ENCODE measurements at places on chromosomes 4 and X. TPM values are rescaled to one million over a fixed set of nuclear protein-coding genes. Genes with fewer than 3 reads are reported as not detected.

- DNase-seq = peak; percentile 32
Measured at GRCh38 chrX:73562458-73562857, 539 bp upstream of the CHIC1 start.

GRCh38 chr4:145868637-145869409, 69.8 kb downstream of the ZNF827 start:
- no peak for DNase-seq

DNA sequence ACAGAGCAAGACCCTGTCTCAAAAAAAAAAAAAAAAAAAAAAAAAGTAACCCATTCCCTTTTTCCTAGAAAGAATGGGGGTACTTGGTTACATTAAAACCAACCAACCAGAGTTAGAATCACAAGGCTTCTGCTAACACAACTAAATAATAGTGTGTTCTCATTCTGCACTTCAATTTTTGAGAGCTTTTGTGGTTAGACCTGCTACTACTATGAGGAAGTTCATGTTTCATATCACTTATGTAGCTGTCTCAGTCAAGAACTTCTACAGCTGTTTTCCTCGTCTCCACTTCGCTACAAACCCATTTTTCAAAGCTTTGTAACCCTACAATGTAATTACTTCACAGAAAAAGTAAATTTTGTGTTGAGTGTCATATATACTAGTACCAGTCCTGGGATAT, 58.3 kb downstream of the PDHA2 start:
- no peak for DNase-seq

DNA sequence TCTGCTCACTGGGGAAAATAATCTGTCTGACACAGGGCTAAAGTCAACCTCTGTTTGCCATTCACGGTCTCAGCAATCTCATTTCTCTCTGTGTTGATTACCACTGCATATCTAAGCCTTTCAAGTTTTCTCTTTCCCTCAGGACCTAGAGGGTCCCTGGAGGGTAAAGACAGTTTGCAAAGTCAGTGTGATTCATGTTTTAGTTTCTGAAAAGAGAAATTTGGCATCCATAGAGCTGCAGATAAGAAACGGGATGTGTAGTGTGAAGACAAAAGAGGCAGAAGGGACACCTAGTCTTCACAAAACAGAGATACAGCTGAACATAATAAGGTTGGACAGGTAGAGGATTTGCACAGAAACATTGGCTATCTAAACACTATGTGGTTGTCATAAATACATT, 34.5 kb upstream of the KDR start:
- DNase-seq = no peak

DNA sequence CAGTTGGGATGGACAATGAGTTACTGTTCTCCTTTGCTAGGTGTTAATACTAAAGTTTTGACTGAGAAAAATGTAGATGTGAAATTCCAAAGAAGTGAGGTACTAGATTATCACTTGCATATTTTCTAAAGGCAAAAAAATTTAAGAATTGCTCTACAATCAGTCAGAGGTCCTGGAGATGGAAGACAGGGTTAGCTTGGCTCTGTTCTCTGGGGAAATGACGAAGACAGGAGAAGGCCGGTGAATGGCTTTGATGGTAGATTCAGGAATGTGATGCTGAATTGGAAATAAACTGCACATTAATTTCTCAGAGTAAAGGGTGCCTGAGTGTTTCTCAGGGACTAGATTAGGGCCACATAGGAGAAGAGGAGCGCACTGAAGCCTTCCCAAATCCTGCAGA, 214.0 kb upstream of the LEF1 start:
- DNase-seq = no peak

GRCh38 chr4:8547108-8547911, 32.9 kb upstream of the GPR78 start:
- peak; percentile 68 for DNase-seq

GRCh38 chrX:129637217-129638109, 17.3 kb downstream of the APLN start:
- peak; percentile 65 for DNase-seq

DNA sequence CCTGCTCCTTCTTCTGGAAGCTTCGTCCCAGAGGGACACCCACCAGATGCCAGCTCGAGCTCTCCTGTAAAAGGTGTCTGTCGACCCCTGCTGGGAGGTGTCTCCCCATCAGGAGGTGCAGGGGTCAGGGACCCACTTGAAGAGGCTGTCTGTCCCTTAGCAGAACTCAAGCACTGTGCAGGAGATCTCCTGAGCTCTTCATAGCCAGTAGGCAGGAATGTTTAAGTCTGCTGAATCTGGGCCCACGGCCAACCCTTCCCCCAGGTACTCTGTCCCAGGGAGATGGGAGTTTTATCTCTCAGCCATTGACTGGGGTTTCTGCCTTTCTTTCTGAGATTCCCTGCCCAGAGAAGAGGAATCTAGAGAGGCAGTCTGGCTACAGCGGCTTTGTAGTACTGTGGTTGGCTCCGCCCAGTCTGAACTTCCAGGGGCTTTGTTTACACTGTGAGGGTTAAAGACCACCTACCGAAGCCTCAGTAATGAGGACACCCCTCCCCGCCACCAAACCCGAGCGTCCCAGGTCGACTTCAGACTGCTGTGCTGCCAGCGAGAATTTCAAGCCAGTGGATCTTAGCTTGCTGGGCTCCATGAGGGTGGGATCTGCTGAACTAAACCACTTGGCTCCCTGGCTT, 1383.0 kb upstream of the TENM3 start:
- DNase-seq = no peak

- no peak for DNase-seq
Measured at GRCh38 chr4:128690011-128690410, 119.5 kb upstream of the JADE1 start.

DNA sequence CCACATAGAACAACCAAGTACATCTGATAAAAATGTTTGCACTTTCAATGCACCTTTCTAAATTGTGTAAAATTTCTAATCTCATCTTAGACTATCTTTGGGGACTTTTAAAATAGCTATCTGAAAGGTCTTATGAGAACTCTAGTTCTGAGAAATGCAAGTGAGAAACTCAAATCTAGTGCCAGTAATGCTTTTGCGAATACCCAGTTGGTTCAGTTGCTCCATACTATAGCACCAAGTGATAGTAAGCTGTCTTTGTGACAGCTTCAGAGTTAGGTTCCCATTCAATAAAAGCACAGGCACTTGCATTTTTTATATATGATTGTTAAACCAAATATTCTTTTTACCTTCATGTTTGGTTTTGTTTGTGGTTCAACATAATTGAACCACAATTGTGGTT, 4.5 kb upstream of the ITM2A start:
- no peak for DNase-seq

DNA sequence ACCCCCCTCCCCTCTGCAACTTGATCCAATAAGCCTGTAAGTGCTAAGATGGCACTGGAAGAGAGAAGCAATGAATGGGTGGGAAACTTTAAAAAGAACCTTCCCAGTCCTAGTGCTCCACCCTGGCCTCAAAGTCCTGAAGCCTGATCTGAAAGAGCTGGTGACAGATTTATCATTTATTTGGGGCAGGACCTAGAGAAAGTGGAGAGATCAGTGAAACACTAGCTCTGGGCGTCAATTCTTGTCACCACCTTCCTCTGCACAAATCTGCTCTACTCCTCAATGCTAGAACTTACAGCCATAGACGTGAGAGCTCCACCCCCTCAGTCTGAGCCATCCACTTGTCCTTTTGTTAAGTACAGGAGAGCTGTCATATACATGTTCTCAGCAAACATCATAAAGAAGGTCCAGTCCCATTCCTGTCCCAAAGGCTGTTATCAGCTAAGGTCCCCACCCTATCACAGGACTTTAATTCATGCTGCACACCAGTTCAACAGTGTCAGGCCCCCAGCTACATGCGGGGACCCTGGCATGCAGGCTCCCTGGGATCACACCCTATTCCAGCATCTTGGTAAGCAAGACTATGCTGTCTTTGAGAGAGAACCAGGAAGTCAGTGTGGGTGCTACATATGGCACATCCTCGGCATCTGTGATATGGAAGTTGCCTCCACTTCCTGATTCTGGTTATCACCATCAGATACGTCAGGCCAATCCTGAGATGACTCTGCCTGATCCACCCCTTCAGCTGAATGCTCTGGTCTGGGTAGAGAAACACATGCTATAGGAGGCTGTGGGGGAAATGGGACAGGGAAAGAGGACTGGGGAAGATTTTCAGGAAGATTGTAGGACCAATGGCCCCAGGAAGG, 2.3 kb downstream of the P2RY4 start:
- no peak for DNase-seq

DNA sequence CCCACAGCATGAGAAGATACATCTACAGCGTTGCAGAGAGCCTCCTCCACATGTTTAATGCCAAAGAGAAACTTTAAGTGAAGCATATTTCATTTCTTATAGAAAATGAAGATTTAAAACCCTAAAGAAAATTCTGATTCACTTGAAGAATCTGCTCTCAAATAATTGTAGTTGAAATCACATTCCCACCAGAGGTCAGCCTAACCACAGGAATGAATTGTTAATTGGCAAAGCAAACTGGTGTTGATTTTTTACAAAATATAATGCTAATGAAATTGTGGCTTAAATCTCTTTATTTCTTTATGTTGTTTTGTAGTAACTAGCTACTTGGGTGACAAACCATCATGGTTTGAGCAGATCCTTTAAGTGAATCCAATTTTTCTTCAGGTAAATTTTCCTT, 31.1 kb upstream of the WDR17 start:
- DNase-seq = peak; percentile 64

GRCh38 chr4:187929024-187929423, 66.5 kb upstream of the ZFP42 start:
- DNase-seq = no peak

DNA sequence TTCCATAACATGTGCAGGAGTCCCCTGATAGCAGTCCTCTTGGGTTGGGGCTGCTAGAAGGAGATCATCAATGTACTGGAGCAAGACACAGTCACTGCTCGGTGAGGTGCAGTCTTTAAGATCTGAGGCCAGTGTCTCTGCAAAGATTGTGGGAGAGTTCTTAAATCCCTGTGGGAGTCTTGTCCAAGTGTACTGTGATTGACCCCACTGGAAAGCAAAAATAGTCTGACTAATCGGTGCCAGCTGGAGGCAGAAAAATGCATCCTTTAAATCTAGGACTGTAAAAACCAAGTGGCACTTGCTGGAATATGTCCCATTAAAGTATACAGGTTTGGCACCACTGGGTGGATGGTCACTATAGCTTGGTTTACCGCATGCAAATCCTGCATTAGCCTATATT, 31.1 kb downstream of the SULT1E1 start:
- no peak for DNase-seq

DNA sequence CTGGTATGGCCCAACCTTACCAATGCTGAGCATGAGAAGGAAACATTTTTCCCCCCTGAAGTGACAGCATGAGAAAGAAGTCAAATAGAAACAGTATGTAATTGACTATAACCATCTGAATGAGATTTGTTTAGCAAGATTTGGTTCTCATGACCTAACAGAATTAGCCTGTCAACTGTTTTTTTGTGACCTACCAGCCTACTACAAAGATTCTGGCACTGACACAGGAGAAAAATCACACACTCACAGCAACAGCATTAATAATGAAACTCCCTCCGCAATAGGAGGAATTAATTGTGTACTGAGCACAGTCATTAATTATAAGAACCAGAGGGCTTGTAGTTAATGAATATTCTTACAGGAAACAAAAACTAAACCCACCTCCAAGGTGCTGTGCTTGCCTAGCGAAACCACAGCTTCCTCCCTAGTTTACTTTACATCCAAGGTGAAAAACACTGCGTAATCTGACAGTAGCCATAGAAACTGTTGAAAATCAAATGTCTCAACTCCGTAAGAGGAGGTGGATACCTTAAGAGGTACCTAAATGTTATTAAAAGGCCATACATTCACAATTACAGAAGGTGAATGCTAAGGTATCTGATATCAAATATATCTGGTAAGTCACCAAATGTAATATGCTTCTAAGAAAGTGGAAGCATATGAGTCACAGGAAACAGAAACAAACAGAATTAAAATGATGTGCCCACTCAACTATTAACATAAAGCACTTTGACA, 34.9 kb downstream of the MMRN1 start:
- DNase-seq = no peak

- no peak for DNase-seq
Measured at GRCh38 chr4:144910723-144911122, 187.3 kb downstream of the ANAPC10 start.

GRCh38 chrX:51456246-51456645, 40.1 kb downstream of the NUDT11 start:
- DNase-seq = no peak

DNA sequence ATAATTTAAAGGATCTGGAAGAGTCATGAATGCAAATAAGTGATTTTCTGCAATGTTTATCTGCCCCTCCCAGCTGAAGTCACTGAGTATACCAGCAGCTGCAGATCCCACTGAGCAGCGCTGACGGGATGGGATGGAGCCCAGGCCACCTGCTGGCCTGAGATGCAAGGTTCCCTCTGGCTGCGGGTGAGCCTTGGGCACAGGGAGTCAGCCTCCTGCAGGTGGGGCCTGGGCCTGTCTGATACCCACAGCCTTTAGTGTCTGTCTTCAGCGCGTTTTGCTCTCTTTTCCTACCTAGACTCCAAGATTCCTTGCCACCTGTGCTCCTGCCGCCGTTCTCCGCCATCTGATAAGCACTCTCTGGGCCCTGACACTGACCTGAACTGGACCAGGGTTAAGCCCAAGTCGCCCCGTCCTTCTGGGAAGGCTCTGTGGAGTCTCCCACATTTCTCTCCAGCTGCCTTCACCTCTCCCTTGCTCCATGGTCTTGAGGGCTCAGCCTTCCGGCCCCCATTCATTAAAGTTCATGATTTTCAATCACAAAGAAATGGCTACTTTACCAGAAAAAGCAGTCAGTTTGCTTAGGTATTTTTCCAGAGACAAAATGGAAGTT, 223.1 kb upstream of the FAT1 start:
- peak; percentile 37 for DNase-seq

- DNase-seq = no peak
Measured at GRCh38 chr4:4853371-4853823, 6.1 kb upstream of the MSX1 start.

GRCh38 chrX:39903343-39903742, 194.4 kb downstream of the BCOR start:
- peak; percentile 50 for DNase-seq

DNA sequence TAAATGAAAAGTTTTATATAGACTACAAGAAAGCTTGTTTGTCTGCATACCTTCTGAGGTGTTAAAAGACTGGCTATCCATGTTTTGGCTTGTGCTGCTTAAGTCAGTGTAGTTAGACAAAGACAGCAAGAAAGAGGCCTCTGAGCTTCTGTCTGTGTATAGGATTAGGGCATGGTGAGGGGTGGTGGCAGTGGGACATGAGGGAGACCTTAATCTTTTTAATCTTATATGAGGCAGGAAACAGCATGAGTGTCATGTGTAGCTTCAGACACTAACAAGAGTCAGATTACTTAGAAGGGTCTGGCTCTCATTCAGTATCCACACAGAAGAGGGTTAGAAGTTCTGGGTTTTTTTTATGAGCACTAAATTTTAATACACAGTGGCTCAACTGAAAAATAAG, 213.3 kb downstream of the GABRG1 start:
- no peak for DNase-seq

- DNase-seq = peak; percentile 99
Measured at GRCh38 chr4:113468165-113469022, 293.1 kb downstream of the CAMK2D start.

ZNF732 gene
- total RNA-seq = 0.64 TPM

ARSJ gene
- 69.5 TPM for total RNA-seq

PNMA6A gene
- 0.43 TPM for total RNA-seq

FHIP1A gene
- total RNA-seq = under 0.01 TPM
